ENCODE measurements at places on chromosomes 11 and 22.

GRCh38 chr11:502288-503178 lies 4.5 kb downstream of the RNH1 start:
- peaks cover 44% of the 10 kb centered on the region for H3K36me3 ChIP-seq
- no peak overlapping the region for H3K4me3 ChIP-seq
- no peaks in the 10 kb centered on the region for H3K27me3 ChIP-seq
- DNase-seq: no peak

- no peak overlapping the region for H3K4me3 ChIP-seq
- H3K27me3 ChIP-seq: no peaks in the 10 kb centered on the region
- peaks cover 5% of the 10 kb centered on the region for H3K36me3 ChIP-seq
- H3K27ac ChIP-seq: no peak overlapping the region
- no peaks in the 10 kb centered on the region for H3K4me1 ChIP-seq
- DNase-seq: no peak
Observed at GRCh38 chr11:3825473-3826154, 15.1 kb downstream of the RHOG start.

GRCh38 chr11:78066471-78066870 lies 2.8 kb downstream of the THRSP start:
- no peak overlapping the region for H3K4me3 ChIP-seq
- peaks cover 6% of the 10 kb centered on the region for H3K36me3 ChIP-seq
- H3K27ac ChIP-seq: no peak overlapping the region
- no peaks in the 10 kb centered on the region for H3K4me1 ChIP-seq
- no peaks in the 10 kb centered on the region for H3K27me3 ChIP-seq

GRCh38 chr11:47691979-47692378 lies 23.2 kb downstream of the AGBL2 start:
- no peaks in the 10 kb centered on the region for H3K36me3 ChIP-seq
- no peak overlapping the region for H3K4me3 ChIP-seq
- no peak for DNase-seq
- H3K27ac ChIP-seq: no peak overlapping the region

GRCh38 chr11:72764503-72764902 lies 12.3 kb upstream of the ARAP1 start:
- no peaks in the 10 kb centered on the region for H3K4me1 ChIP-seq
- H3K4me3 ChIP-seq: no peak overlapping the region

DNA sequence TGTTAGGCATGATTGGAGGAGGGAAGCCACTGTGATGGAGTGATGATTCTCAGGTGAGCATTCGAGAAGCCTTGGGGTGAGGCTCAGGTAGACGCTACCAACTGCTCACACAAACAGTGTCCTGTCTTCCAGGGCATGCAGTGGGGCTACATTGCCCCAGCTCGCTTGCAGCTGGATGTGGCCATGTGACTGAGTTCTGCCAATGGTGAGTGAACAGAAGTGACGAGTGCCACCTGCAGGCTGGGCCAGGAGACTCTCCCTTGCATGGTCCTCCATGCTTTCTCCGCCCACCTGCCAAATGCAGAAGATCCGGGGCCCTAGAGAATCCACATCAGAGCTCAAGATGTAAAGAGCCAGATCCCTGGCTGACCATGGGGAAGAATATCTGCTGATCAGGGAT lies 195.9 kb downstream of the BCR start:
- no peak for DNase-seq
- H3K27me3 ChIP-seq: no peaks in the 10 kb centered on the region
- H3K27ac ChIP-seq: no peak overlapping the region
- H3K4me1 ChIP-seq: no peaks in the 10 kb centered on the region
- H3K4me3 ChIP-seq: no peak overlapping the region
- no peaks in the 10 kb centered on the region for H3K36me3 ChIP-seq

DNA sequence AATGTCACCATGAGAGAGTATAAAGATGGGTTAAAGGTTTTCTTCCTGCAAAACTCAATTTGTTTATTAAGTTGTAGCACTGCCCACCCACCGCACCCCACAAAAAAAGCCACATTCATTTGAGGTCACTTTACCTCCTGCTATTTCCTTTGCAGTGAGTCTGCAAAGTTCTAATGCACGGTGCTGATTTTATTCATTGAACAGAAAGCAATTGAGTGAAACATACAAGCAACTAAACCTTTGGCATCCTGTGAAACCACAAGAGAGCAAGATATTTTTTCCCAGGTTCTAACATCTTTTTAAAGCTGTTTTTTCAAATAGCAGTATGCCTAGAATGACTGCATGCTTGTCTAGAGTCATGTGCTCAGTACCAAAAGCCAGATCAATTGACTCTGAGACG lies 39.0 kb downstream of the RRAS2 start:
- H3K4me3 ChIP-seq: no peak overlapping the region
- no peaks in the 10 kb centered on the region for H3K27me3 ChIP-seq
- peak; percentile 50 for DNase-seq
- H3K27ac ChIP-seq: no peak overlapping the region
- no peaks in the 10 kb centered on the region for H3K36me3 ChIP-seq

- H3K36me3 ChIP-seq: no peaks in the 10 kb centered on the region
- no peak overlapping the region for H3K27ac ChIP-seq
- H3K4me3 ChIP-seq: no peak overlapping the region
- no peak for DNase-seq
- H3K27me3 ChIP-seq: no peaks in the 10 kb centered on the region
- H3K4me1 ChIP-seq: peaks cover 11% of the 10 kb centered on the region
Observed at GRCh38 chr11:78812513-78813293, 238.0 kb upstream of the NARS2 start.

- H3K4me1 ChIP-seq: peaks cover 2% of the 10 kb centered on the region
- no peak for DNase-seq
- no peak overlapping the region for H3K4me3 ChIP-seq
Observed at GRCh38 chr11:10747733-10748132, 3.3 kb upstream of the CTR9 start.

GRCh38 chr11:10618490-10618889 lies 50.0 kb upstream of the LYVE1 start:
- H3K36me3 ChIP-seq: peaks cover 2% of the 10 kb centered on the region
- no peak overlapping the region for H3K4me3 ChIP-seq
- no peaks in the 10 kb centered on the region for H3K27me3 ChIP-seq
- H3K4me1 ChIP-seq: no peaks in the 10 kb centered on the region

- H3K27ac ChIP-seq: no peak overlapping the region
- DNase-seq: peak; percentile 28
Observed at GRCh38 chr22:50148991-50149721, 21.4 kb upstream of the PANX2 start.

GRCh38 chr11:45872651-45873356 lies 12.6 kb upstream of the MAPK8IP1 start:
- H3K36me3 ChIP-seq: peaks cover 22% of the 10 kb centered on the region
- DNase-seq: peak; percentile 86
- peaks cover 10% of the 10 kb centered on the region for H3K4me1 ChIP-seq
- no peaks in the 10 kb centered on the region for H3K27me3 ChIP-seq

DNA sequence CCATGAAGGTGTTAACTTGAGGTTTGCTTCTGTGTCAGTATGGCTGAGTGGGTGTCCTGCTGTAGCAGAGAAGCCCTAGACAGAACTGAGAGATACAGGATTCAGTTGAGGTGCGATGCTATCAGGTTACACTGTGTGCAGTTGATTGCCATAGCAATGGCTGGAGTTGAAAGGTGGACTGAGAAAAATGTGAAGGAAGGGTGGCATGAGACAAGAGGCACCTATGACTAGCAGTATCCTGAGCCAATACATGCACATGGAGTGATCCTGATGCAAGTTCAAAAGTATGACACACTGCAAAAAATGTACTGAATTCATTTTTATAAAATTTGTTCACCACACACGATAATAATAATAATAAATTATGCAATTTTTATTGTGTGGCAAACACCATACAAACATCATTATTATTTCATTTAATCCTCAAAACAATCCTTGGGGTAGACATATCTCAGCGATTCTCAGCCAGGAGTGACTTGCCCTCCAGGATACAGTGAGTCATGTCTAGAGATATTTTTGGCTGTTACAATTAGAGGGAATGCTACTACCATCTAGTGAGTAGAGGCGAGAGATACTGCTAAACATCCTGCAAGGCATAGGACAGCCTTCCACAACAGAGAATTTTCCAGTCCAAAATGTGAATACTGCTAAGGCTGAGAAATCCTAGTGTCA lies 3.9 kb upstream of the PIWIL4 start:
- H3K4me3 ChIP-seq: no peak overlapping the region
- peak; percentile 55 for DNase-seq
- H3K36me3 ChIP-seq: no peaks in the 10 kb centered on the region
- H3K27ac ChIP-seq: no peak overlapping the region
- H3K4me1 ChIP-seq: no peaks in the 10 kb centered on the region
- no peaks in the 10 kb centered on the region for H3K27me3 ChIP-seq

- no peak overlapping the region for H3K4me3 ChIP-seq
- no peaks in the 10 kb centered on the region for H3K27me3 ChIP-seq
- peaks cover 2% of the 10 kb centered on the region for H3K4me1 ChIP-seq
- peaks cover 27% of the 10 kb centered on the region for H3K36me3 ChIP-seq
- H3K27ac ChIP-seq: no peak overlapping the region
- no peak for DNase-seq
Observed at GRCh38 chr22:50198624-50199017, 2.2 kb upstream of the SELENOO start.

DNA sequence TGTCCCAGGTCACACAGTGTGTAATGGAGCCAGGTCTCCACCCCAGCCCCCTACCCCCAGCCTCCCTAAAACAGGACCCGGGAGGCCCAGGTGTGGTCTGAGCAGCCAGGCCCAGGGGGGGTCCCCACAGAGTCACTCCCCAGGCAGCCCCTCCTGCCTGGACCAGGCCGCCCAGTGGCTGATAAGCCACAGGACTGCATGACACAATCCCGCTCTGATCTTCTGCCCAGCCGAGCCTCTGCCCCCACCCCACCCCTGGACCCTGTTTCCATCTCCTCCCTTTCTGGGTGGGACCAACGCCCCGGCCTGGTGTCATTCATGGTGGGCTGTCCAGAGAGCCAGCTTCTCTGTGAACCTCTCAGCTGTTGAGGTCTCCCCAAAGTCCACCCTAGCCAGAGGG lies 7.8 kb upstream of the LIF start:
- no peaks in the 10 kb centered on the region for H3K27me3 ChIP-seq
- H3K27ac ChIP-seq: peak overlapping the region; percentile 92
- H3K36me3 ChIP-seq: no peaks in the 10 kb centered on the region
- no peak overlapping the region for H3K4me3 ChIP-seq
- H3K4me1 ChIP-seq: peaks cover 35% of the 10 kb centered on the region
- DNase-seq: no peak

DNA sequence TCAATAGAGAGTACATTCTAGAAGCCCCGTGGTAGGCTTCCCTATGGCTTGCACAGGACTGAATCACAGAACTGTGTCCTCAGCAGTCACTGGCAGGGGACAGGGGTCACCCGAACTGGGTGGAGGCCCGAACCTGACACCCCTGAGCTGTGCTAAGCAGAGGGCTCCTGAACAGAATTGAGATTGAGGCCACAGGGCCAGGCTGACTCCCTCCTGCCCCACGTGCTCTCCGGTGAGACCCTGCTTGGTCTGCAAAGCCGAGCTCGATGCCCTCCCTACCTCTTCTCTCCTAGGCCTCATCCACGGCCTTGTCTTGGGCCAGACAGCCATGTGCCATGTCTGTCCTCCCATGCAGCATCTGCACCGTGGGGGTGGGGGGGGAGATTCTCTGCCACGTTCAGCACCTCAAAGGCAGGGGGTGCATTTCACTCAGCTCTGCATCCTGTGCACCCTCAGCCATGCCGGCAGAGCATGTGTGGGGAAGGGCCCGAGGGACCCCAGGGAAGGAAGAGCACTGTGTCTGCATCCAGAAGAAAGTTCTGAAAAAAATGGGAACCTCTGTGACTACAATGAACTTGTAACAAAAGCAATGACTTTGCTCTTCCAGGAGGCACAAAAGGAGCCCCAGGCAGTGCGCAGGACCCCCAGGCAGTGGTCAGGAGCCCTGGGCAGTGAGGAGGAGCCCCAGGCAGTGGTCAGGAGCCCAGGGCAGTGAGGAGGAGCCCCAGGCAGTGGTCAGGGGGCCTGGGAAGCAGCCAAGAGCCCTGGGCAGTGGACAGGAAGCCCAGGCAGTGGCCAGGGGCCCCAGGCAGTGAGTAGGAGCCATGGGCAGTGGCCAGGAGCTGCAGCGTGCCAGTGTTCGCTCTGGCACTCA lies 76.7 kb upstream of the SEPTIN5 start:
- H3K4me3 ChIP-seq: no peak overlapping the region
- no peak overlapping the region for H3K27ac ChIP-seq
- H3K4me1 ChIP-seq: no peaks in the 10 kb centered on the region
- no peaks in the 10 kb centered on the region for H3K27me3 ChIP-seq
- no peaks in the 10 kb centered on the region for H3K36me3 ChIP-seq

DNA sequence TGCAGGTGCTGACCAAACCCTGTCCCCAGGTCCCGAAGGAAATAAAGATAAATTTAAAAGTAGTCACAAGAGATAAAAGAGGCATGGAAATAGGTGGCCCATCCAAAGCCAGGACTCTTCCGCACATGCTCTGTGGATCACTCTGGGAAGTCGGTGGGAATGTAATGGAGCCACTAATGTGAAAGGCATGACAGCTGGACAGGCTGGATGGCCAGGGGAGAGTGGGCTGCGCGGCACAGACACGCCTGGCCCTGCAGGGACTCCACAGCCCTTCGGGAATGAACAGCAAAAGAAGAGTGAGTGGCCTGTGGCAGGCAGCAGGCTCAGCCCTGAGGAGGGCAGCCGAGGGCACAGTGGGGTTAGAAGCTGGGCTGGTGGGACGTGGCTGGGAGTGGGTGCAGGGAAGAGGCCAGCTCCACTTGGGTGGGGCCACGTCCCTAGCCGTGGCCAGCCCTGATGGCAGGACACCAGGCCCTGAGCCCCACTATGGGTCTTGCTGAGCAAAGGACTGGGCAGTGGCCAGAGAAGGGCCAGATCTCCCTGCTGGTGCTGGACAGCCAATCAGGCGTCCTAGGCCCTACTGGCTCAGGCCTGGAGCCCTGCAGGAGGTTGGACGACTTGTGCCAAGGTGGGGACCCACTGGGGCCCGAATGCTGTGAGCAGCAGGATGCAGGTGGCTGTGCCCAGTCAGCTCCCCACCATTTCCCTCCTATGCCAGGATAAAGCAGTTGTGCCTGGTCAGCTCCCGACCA lies 31.3 kb upstream of the GNB1L start:
- no peak for DNase-seq
- H3K36me3 ChIP-seq: no peaks in the 10 kb centered on the region
- no peak overlapping the region for H3K4me3 ChIP-seq
- peak overlapping the region; percentile 46 for H3K27ac ChIP-seq
- no peaks in the 10 kb centered on the region for H3K27me3 ChIP-seq

DNA sequence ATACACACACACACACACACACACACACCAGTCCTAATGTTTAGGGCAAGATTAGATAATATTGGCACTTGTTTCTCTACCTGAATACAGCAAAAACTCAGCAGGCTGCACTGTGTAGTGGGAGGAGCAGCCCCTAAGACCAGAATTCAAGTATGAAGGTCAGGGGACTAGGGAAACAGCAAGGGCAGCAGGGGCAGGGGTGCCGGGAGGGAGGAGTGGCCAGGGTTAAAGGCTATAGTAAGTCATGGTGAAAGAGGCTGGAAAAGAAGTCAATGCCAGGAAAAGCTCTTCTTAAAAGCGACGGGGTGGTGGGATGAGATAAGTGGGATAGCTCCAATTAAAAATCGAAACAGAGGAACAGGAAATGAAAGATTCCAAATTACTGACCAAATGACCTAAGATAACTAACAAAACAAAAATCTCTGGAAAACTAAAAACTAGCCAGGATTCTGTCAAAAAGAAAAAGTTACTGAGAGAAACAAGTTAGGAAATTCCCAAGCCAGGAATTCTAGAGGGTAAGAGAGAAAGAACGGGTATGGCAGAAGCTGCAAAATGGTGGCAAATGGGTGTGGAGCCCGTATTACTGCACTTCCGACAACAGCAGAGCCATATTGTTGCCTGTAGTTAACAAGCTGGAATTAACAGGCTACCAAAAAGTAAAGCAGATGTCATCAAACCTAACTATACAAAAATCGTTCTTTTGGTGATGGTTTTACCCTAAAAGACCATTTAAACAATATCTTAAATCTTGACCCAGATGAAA lies 1.3 kb downstream of the ASCL3 start:
- H3K27ac ChIP-seq: no peak overlapping the region
- H3K27me3 ChIP-seq: no peaks in the 10 kb centered on the region
- H3K4me3 ChIP-seq: no peak overlapping the region
- DNase-seq: no peak
- H3K36me3 ChIP-seq: no peaks in the 10 kb centered on the region
- H3K4me1 ChIP-seq: no peaks in the 10 kb centered on the region

Measured in fibroblast of lung (primary cell).